ENCODE measurements at places on chromosomes 6 and 20. TPM values are rescaled to one million over a fixed set of nuclear protein-coding genes. Genes with fewer than 3 reads are reported as not detected.

The MRPL18 gene
- 62.0 TPM for total RNA-seq

The POU5F1 gene
- total RNA-seq, result 0.34 TPM

DNA sequence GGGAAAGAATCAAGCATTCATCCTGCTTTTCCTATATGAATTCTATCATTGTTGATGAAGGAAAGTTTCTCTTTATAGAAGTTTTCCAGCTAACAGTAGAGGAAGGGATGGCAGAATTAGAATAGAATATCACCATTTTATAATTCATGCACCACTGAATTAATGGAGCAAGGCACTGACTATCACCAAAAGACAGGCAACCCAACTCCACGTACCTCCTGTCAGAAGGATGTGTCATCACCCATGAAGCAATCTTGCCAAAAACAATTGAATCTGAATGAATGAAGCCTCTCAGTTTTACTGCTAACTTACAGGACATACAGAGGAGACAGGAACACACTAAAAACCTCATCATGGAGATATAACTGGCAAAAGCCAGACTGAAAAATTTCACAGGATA is 122.4 kb downstream of the NFATC2 start:
- DNase-seq, result no peak

DNA sequence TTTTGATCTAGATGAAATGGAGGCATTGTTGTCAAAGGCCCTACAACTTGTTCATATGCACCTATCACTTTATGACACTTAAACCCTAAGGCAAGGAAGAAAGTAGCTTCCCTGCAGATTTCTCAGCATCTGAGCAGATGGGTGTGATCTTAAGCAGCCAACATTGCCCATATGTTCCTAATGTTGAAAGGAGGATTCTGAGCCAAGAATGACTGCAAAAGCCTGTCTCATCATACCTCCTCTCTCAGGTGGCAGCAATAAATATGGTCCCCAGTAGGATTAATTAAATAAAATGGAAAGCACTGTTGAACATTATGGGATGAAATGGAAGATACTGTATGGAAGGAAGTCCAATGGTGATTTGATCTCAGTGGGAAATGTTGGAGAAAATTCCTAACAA is 538.1 kb upstream of the MAN1A1 start:
- DNase-seq, result no peak

DNA sequence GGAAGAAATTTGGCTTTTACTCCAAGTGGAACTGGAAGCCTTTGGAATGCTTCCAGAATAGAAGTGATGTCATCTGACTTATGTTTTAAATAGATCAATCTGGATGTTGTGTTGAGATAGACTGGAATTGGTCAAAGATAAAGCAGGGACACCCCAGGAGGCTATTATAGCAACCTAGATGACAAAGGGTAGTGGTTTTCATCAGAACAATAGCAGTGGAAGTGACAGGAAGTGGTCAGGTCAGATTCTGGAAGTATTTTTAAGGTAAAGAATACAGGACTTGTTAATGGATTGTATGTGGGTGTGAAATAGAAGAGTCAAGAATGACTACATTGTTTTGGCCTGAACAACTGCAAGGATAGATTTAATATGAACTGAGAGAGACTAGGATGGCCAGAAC is 191.4 kb downstream of the ADGRB3 start:
- DNase-seq, result no peak

DNA sequence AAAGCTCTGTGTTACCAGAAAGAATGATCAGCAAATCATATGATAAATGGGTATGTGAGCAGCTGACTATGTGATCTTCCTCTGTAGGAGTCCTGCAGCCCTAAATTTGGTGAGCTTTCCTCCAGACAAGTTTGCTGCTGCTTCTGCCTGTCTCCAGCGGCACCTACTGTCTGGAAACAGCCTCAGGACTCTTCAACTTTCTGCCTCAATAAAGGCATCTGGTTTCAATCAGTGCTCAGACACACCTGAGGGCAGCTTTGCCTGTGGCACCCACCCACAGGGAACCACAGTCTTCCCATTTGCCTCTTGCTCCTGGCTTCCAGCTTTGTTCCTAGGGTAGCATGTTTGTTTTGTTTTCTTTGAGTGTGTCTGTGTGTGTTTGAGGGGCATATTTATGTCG is 727.9 kb upstream of the MAN1A1 start:
- no peak for DNase-seq

GRCh38 chr6:138450445-138450844 is 46.4 kb downstream of the HEBP2 start:
- no peak for DNase-seq

DNA sequence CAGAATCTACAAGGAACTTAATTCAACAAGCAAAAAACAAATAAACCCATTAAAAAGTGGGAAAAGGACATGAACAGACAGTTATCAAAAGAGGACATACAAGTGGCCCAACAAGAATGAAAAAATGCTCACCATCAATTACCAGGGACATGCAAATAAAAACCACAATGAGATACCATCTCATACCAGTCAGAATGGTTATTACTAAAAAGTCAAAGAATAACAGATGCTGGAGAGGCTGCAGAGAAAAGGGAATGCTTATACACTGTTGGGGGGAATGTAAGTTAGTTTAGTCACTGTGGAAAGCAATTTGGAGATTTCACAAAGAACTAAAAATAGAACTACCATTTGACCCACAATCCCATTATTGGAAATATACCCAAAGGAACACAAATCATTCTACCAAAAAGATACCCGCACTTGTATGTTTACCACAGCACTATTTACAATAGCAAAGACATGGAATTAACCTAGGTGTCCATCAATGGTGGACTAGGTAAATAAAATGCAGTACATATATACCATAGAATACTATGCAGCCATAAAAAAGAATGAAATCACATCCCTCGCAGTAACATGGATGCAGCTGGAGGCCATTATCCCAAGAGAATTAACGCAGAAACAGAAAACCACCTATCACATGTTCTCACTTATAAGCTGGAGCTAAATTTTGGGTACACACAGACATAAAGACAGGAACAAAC is 48.4 kb downstream of the RNGTT start:
- no peak for DNase-seq

DNA sequence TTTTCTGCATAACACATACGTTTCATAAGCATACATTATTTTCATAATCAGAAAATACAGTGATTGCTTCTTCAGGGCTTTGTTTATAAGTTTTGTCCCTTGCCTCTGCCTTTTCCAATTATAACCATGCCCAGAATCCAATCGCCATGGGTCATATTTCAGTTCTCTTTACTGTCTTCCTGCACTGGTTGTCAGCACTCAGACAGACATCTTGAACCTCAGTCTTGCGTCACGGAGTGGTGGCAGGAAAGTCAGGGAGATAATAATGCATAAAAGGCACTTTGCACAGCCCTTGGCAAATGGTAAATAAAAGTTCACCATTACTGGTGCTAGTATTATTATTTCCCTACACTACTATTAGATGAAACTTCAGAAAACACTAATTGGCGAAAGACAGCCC is 7.2 kb downstream of the KIF16B start:
- DNase-seq, result no peak
